ENCODE measurements at places on chromosomes 7 and 10. TPM values are rescaled to one million over a fixed set of nuclear protein-coding genes. Genes with fewer than 3 reads are reported as not detected.
A peak's percentile ranks its signal among the peaks of the same experiment; 100 is the strongest.

The NPY4R2 gene
- total RNA-seq, result not detected

The GIMAP1 gene
- total RNA-seq, result 0.07 TPM

The AMPH gene
- not detected for total RNA-seq

The PKD2L1 gene
- 0.25 TPM for total RNA-seq

The HOXA6 gene
- 3.4 TPM for total RNA-seq

The SPDYE8 gene
- total RNA-seq, result not detected

The YWHAG gene
- total RNA-seq, result 49.1 TPM

The HBP1 gene
- 55.6 TPM for total RNA-seq

The ZNF25 gene
- total RNA-seq, result 5.6 TPM

The GJD4 gene
- total RNA-seq, result not detected

The MNX1 gene
- total RNA-seq, result 0.22 TPM

DNA sequence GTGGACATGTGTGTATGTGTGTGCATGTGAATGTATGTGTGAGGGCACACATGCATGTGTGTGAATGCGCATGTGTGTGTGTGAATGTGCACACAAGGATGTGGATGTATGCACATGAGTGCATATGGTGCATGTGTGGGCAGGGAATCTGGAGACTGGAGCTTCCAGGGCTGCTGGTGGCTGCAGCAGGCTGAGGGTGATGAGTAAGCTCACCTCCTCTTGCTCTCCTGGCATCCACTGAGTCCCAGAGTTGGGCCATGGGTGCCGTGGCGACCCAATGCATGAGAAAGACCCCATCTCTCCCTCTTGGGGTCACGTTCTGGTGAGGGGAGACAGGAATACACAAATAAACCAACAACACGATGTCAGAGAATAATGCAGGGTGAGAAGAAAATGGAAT, 33.3 kb upstream of the COL13A1 start:
- no peak for DNase-seq

- no peak for DNase-seq
Measured at GRCh38 chr10:99630991-99631390, 10.8 kb upstream of the SLC25A28 start.

DNA sequence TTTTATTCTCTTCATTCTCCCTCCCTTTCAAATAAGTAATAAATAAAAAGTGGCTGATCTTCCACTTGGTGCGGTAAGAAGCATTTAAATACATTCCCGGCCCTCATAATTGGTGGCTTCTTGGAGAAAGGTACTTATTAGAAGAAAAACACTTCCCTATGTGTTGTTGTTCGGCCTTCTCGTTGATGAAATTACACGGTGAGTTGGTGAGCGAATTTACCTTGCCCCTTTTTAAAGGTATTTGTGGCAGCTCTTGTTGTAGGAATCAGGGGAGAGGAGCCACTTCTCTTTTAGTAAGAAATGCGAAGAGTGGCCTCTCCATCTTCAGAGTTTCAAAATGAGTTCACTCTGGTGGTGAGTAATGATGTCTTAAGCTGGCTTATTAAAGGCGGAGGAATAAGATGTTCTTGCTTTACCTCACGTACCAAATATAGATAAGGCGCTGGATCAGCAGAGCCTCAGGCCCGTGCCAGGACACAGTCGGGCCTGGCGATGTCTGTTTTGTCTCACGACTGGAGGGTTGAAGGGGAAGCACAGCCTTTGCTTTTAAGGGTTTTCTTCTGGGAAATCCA, 135.9 kb downstream of the CUX1 start:
- DNase-seq, result peak; percentile 61

GRCh38 chr7:112982441-112983063, 104.1 kb downstream of the GPR85 start:
- DNase-seq, result peak; percentile 54

DNA sequence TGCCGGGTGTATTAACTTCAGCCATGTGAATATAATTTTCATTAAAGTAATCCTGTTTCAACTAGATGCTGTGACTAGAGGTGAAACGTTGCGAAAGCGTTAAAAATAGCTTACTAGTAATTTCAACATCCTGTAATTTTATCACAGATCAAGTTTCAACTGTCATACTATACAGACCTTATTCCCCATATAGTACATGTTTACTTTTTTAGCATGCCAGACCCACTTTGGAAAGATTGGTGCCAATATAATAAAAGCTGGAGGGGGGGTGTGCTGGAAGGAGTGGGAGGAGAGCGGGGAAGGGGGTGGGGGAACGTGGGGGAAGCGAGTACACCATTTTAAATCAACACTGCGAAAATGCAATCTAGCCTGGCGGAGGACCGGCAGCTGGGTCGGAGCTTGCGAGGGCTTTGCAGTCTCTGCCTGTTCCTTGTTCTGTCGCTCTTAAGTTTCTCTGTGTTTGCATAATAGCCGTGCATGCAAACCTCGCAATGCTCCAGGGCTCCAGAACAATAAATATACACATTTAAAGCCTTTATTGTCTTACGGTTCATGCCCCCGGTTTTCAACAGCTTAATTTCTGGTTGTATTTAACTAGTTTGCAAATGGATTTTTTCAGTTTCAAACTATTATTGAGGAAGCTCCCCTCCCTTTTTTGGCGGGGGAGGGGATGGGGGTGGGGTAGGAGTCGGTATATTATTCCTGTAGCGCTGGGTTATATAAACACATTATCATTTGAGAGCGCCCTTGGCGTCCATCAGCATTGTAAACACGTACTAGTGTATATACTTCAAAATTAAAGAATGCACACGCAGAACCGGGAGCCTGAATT, 1.3 kb upstream of the ARID5B start:
- peak; percentile 93 for DNase-seq

DNA sequence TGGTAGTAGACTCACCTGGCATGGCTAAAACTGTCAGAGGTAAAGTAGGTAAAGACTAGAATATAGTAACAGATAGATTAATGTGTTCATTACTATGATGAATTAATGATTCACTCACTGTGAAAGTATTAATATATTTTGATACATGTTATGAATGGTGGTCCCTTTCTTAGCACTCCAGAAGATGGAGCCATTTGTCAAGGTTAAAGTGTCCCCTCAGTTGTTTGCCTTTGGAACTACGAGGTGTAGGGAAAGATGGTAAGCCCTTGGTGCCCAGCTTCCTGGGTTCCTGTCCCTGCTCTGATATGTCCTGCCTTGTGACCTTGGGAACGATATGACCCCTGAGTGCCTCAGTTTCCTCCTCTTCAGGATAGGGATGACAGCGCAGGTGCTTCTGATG, 49.4 kb downstream of the HTRA1 start:
- DNase-seq, result peak; percentile 45

DNA sequence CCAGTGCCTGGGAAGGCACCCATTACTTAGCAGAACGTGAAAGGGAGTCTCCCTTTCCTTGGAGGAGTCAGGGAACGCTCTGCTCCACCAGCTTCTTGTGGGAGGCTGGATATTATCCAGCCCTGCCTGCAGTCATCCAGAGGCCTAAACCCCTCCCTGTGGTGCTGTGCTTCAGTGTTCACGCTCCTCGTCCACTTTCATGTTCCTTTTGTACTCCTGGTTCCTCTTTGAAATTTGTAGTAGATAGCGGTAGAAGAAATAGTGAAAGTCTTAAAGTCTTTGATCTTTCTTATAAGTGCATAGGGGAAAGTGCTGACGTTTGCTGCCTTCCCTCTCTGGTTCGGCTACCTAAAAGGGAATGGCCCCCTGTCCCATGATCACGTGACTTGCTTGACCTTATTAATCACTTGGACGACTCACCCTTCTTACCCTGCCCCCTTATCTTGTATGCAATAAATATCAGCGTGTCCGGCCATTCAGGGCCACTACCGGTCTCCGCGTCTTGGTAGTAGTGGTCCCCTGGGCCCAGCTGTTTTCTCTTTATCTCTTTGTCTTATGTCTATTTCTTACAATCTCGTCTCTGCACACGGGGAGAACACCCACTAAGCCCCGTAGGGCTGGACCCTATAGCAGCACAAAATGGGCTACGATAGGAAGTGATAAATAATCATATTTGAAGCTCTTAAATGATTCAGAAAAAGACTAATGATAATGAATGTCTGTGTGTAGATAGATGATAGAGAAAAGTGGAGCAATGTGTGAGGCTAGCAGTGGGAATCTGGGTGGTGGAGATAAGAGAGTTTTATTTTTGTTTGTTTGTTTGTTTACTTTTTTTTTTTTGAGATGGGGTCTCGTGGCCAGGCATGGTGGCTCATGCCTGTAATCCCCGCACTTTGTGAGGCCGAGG, 5.8 kb upstream of the ESYT2 start:
- no peak for DNase-seq

- no peak for DNase-seq
Measured at GRCh38 chr10:89029181-89029580, 38.6 kb downstream of the FAS start.

- no peak for DNase-seq
Measured at GRCh38 chr7:452791-453455, 66.7 kb downstream of the PDGFA start.

GRCh38 chr10:126919426-126919825, 14.2 kb downstream of the DOCK1 start:
- no peak for DNase-seq

- no peak for DNase-seq
Measured at GRCh38 chr7:123360631-123361030, 160.9 kb upstream of the SLC13A1 start.

DNA sequence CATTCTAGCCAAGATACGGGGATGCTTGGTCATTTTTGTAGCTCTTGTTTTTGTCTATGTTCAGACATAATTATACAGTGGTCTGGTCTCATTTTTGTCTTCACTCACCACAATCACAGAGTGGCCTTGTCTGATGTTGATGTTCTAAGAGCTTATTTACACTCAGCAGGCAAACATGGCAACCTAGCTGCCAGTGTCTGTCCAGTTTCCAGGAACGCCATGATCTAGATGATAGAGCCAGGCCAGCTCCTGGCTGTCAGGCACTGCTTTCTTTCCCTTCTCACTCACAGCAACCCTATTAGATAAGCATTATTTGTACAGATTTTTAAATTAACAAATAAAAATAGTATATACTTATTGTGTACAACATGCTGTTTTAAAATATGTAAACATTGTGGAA, 98.6 kb upstream of the PHF14 start:
- no peak for DNase-seq

- DNase-seq, result no peak
Measured at GRCh38 chr10:103619424-103620351, 126.2 kb downstream of the NEURL1 start.

Data from Karpas-422 (cell line).